Fibroblast of upper back skin (primary cell): ENCODE measurements at places on chromosomes 1 and 21.

GRCh38 chr1:225888289-225888897, 553 bp downstream of the LEFTY1 start:
- DNase-seq, result no peak

DNA sequence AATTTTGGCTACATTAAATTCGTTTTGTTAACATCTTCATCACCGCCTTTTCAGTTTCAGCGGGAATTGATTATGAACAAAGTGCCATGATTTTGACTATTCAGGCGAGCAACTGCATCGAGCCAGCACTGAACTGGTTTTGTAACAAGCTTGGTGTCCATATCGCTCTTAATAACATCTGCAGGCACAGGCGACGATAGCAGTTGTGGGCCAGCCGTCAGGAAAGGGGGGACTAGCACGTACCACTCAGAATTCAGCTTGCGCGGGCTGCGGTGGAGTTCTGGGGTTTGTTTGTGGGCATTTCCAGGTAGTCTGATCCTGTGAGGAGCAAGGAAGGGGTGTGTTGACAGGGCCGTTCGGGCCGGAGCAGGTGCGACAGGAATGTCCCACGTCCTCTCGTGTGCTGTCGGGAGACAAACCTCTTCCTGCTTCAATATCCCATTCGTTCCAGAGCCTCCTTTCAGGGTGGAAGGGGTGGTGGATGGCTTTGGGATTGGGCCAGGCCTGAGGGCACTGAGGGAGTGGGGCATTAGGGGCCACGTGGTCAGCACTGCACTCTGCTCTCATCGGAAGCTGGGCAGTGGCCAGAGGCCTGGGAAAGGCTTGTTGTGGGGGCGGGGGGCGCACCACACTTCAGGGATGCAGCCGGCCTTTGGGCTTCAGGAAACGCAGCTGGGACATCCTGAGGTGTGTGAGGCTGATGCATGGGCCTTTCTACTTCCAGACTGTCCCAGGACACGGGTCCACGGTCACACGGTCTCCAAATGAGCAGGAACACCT, 39.1 kb downstream of the SKI start:
- DNase-seq, result no peak

DNA sequence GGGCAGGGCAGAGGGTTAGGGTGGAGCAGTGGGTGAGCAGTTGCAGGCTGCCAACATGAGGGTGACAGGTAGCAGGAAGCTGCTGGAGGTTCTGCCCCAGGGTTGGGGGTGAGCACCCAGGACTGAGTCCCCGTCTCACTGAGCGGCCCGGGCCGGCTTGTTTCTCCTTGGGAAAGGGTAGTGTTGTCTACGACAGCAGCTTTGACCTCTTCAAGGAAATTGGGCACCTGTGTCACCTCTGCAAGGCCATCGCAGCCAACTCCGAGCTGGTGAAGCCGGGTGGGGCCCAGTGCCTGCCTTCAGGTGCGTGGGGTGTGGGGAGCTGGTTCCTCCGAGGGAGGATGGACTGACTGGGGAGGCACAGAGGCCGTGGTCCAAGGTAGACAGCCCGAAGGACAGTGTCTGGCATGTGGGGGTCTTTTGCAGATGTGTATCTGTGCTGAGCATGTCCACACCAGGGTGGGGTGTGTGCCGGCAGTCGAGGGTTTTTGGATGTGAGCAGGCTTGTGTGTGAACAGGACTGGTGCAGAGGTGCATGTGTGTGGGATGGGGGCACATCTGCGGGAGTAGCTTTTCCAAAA, 51.9 kb downstream of the DISP3 start:
- DNase-seq, result no peak

DNA sequence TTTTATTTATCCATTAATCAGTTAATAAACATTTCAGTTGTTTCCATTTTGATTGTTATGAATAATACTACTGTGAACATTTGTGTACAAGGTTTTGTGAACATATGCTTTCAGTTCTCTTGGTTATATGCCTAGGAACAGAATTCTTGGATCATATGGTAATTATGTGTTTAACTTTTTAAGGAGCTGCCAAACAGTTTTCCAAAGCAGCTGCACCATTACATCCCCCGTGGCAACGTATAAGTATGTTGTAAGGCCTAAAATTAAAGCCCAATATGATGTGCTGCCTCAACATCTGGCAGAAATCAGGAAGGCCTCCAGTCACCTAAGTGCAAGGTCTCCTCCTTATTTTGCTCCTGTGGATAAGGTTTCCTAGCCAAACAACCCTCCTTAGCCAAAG, 235.6 kb upstream of the CACYBP start:
- no peak for DNase-seq

DNA sequence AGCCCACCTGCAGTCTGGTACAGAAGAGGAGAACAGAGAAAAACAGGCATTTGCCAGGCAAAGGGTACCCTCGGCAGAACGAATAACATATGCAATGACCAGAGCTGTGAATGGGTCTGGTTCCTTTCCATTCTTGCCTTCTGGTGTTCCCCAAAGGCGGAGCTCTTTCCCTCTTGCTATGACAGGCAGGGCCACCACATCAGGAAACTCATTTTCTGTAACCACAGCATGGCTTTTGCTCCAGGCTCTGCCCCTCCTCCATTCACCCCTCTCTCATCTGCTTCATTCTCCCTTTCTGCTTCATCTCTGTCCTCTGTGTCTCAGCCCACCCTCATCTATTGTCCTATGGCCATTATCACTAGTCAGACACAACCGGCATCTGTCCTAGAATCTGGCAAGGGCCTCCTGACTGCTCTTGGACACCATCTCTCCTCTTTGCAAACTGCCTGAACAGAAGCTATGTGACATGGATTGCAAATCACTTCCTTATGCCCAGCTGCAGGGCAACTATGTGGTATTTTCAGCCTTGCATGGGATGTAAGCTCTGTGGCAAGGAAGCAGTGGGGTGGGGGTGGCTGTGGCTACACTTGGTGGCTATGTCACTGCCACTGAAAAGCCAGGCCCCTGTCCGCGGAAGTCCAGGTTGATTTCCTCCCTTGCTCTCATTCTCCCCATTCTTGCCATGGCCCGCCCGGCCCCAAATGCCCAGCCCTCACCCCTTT, 78.8 kb upstream of the ABCD3 start:
- no peak for DNase-seq

- DNase-seq, result no peak
Observed at GRCh38 chr21:43619856-43620255, 39.4 kb downstream of the HSF2BP start.

- peak; percentile 68 for DNase-seq
Observed at GRCh38 chr1:208433086-208433485, 188.9 kb upstream of the PLXNA2 start.

DNA sequence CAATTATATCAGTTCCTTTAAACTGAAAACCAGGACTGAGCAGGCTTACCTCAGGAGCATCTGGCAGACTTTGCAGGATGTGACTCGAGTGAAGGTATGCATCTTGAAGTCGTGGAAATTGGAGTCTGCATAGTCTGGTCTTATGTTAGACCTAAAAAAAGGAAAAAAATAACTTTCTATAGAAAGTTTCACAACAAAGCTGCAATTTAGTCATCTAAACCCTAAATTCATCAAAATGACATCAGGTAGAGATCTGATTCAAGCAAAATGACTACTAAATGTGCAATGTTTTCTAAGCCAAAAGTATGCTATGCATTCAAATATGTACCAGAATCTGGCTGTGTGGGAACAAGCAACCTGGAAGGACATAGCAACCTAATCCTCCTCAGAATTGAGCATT, 260.1 kb downstream of the VAV3 start:
- DNase-seq, result peak; percentile 88

DNA sequence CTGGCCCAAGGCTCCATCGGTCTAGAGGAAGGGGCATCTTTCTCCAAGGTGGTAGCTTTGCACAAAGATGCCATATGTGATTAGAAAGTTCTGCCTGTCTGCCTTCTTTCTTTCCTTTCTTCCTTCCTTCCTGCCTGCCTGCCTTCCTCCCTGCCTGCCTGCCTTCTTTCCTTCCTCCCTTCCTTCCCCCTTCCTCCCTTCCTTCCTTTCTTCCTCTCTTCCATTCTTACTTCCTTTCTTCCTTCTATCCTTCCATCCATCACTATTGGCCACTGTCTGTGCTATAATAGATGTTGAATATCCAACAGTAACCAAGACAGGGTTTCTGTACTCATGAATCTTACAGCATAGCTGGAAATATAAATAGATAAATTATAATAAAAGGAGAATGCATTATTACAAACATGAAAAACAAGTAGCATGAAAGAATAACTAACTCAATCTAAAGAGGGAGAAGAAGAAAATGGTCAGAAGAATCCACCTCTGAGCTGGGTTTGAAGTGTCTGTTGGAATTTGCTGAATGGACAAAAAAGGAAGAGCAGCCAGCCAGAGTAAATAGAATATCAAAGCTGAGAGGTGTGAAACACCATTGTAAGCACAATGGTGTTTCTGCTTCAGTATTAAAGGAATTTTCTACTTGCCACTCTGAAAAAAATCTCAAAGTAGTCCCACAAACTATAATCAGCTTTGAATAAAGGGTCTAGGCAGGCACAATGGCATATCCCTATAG, 250.6 kb upstream of the NR5A2 start:
- no peak for DNase-seq

GRCh38 chr1:235919833-235920441, 53.2 kb upstream of the LYST start:
- DNase-seq, result peak; percentile 79

GRCh38 chr1:65691972-65692371, 100.7 kb upstream of the PDE4B start:
- DNase-seq, result no peak

GRCh38 chr1:221868593-221869303, 126.9 kb upstream of the DUSP10 start:
- DNase-seq, result peak; percentile 82

DNA sequence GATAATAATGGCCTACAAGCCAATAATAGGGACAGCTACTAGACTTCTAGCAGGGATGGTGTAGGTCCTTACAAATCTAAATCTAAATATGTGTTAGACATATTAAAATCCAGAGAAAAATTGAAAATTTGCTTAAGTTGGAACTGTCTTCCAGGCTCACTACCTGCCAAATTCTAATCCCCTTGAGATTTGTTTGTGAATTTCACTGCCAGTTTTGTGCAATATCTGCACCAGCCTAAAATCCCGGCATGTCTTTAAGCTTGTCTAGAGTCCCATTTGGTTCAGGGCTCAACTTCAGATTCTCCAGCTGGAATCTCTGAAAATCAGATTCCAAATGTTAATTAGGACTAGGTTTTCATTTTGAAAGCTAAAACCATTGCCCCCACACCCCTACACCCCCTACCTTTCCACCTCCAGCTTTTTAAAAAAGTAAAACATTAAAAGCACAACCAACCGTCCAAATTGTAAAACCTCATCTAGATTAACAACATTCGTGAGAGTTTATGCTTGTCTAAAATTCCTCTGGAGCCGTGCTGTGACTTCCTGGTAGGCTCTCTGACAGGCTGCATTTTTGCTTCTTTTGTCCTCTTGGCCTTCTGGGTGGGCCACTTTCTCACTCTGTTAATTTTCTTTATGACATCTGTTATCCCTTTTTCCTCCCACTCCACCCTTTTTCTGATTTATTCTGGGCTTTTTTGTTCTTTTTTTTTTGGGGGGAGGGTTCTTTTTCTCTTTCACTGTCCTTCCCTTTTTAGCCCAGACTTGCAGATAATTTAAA, 348.7 kb downstream of the PAPPA2 start:
- peak; percentile 19 for DNase-seq

DNA sequence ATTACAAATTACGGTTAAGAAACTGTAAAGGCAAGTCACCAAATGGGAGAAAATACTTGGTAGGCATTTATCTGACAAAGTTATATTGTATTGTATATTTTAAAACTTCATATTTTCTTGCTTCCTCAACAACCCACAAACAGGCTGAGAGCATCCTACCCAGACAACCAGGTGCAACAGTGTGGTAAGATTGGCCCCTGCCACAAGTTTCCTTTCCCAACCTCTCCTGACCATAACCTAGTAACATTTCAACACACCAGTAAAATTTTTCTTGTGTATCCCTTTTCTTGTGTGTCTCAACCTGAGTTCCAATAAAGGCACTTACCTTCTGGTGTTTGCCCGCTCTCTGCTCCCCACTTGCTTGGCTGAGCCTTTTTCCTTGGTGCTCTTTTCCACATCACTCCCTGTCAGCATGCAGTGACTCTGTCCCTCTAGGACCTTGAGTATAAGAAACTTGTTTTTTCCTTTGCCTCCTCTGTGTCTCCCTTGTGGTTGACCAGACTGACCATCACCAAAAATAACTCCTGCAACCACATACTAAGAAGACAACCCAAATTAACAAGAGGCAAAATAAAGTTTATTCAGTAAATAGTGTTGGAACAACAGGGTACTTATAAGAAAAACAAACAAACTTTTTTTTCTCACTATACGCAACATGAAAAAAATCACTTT, 40.9 kb downstream of the FCRL3 start:
- DNase-seq, result no peak

DNA sequence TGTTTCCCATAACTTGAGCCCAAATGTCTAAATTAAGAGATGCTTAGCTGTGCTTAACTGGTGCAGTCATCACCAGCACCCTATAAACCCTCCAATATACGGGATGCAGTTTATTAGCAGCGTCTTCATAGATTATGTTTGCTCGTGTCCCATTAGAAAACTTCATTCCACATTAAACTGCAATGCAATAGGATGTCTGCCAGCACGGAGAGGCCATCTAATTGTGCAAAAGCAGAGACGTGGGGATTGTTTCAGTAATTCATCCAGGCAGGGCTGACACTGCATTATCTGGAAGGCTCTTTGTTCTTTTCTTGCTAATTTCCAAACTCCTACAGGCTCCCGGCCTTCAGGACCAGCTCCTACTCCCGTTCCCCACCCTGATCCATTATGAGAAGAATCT, 89.5 kb downstream of the CSMD2 start:
- DNase-seq, result no peak

GRCh38 chr1:103112546-103112945, 4.2 kb upstream of the COL11A1 start:
- DNase-seq, result peak; percentile 60

- peak; percentile 41 for DNase-seq
Observed at GRCh38 chr1:6083801-6084446, 38.2 kb downstream of the KCNAB2 start.

DNA sequence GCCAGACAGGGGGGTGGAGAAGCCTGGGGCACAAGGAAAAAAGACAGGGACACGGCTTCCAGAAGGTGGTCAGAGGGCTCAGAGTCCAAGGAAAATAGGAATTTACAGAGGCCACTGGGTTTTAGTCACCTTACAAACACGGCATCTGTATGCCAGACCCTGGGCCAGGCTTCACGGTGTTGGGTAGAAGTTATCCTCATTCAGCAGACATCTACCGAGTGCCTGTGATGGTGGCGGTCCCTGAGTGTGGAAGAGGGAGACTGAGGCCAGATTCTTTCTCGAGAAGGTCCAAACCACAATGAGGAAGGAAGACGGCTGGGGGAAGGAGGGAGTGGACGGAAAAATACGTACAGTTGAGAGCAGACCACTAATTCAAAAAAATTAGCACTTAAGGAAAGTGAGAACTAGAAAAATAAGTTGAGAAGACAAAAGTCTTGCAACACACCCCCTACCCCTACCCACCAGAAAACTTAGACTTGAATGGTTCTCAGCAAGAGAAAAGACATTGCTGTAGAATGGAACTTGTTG, 864 bp upstream of the BTG2 start:
- DNase-seq, result no peak
